Activated CD4-positive, alpha-beta T cell treated with anti-CD3 and anti-CD28 coated beads for 24 hours (primary cell): ENCODE measurements at places on chromosomes 12 and 14.

GRCh38 chr12:8465301-8465996, 9.7 kb downstream of the CLEC6A start:
- no peak for DNase-seq

- DNase-seq = no peak
Measured at GRCh38 chr12:95857799-95858198, 953 bp upstream of the SNRPF start.

- DNase-seq = no peak
Measured at GRCh38 chr14:50006141-50006540, 110.2 kb downstream of the VCPKMT start.

- no peak for DNase-seq
Measured at GRCh38 chr12:57224973-57225679, 4.4 kb upstream of the SHMT2 start.

DNA sequence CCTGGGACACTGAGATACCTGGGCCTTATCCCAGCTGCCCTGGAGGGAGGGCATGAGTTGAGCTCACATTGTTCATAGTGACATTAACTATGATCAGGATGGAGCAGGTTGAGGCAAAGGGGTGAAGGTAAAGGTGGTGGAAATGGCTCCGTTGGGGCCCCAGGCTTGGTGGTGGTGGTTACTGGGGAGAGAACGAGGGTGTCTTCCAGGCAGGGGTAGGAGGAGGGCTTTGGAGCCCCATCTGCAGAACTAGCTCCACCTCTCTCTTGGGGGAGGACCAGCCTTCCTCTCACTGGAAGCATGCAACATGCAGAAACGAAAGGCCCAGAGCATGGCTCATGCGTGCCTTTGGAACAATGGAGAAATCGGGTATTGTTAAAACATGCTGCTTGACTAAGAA, 217.0 kb downstream of the SLC41A2 start:
- no peak for DNase-seq

- no peak for DNase-seq
Measured at GRCh38 chr14:59591641-59592370, 15.2 kb upstream of the CCDC175 start.

DNA sequence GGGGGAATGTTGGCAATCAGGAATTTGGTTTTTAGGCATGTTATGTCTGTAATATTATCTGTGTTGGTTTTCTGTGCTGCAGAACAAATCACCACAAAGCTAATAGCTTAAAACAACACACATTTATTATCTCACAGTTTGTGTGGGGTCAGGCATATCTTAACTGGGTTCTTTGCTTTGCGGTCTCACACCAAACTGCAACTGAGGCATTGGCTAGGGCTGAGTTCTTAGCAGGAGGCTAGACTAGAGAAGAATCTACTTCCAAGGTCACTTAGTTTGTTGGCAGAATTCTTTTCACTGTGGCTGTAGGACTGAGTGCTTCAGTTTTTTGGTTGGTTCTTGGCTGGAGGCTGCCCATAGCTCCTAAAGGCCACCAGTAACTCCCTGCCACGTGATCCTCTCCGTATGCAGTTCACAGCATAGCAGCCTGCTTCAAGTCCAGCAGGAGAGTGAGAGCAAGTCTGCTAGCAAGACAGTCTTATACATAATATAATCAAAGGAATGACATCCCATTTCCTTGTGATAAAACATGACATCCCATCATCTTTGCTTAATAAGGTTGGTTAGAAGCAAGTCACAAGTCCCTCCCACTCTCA, 21.6 kb downstream of the ATF1 start:
- no peak for DNase-seq

DNA sequence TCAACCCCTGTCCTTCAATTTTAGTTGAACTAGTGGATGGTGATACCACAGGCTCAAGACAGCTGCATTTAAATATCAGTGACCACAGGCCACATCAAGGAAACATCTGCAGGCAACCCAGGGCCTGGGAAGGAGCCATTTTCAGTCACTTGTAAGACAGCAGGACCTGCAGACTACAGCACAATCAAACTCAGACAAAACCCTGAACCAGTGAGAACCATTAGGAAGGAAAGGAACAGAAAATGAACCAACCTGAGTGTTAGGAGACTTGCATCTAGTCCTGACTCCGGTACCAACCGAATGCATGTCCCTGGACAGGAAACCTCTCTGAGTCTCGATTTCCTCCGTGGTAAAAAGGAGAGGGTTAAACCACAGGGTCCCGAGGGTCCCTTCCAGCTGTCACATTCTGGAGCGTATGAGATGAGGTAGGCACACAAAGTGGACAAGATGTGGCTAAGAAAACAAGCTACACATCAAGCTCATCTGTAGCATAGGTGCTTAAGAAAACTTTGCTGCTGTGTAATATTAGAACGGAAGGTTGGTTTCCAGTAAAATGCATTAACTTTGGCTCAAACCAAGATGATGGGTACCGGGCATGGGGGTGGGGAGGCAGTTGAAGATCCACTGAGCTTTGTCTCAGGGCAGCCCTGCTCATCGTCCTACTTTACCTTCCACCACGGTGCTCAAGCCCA, 1.6 kb upstream of the CDKN1B start:
- no peak for DNase-seq
